Amniotic stem cell (primary cell): ENCODE measurements at places on chromosomes 12 and 14.
A peak's percentile ranks its signal among the peaks of the same experiment; 100 is the strongest.

DNA sequence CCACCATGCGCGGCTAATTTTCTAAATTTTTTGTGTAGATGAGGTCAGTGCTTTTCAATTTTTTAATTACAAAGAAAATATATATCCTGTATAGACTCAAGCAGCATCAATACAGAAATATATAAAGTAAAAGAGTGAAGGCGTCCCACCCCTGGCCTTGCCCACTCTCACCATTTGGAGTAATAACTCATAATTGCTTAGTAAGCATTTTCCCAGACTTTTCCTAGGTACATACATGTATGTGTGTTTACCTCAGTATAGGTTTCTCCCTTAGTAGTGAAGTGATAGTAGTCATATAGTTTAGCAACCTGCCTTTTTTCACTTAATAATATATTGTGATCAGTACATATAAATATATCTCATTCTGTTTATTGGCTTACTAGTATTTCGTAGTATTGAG, 200.1 kb downstream of the NUBPL start:
- no peak for DNase-seq

- DNase-seq, result no peak
Observed at GRCh38 chr12:21336656-21337055, 1.9 kb upstream of the SLCO1A2 start.

DNA sequence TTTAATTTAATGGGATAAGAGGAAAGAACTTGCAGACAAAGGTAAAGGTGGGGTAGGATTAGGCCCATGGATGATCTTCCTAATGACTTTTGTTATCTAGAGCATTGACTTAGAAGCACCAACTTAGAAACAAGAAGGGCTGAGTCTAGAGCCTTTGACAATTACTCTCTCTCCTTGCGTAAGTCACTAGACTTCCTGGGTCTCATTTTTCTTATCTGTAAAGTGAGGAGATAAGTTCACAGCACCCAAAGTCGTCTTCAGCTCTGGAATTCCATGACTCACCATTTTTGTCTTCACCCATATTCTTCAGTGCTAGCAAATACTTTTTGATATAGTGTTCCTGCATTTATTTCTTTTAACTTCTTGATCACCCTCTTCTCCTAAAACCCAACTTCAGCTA, 75.7 kb downstream of the SSPN start:
- DNase-seq, result no peak

GRCh38 chr12:68803948-68804656, 3.9 kb upstream of the MDM2 start:
- no peak for DNase-seq

GRCh38 chr12:66596199-66596598, 82.7 kb downstream of the GRIP1 start:
- no peak for DNase-seq

GRCh38 chr12:117596968-117597367, 235.5 kb upstream of the NOS1 start:
- no peak for DNase-seq

DNA sequence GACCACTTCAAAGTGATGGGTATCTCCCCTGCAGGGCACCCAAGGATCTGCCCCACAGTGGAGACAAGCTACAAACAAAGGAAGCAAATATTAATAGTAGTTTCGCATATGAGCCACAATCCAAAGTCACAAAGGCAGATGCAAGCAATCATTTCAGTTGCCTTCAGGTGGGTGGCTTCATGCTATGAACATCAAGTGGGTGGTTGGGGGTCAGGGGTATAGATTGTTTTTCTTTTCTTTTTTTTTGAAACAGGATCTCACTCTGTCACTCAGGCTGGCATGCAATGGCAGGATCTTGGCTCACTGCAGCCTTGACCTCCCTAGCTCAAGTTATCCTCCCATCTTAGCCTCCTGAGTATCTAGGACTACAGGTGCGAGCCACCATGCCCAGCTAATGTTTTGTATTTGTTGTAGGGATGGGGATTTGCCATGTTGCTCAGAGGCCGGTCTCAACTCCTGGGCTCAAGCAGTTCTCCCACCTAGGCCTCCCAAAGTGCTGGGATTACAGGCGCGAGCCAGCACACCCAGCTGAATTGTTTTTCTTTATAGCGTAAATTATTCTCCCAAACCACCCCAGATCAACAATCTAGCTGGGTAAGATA, 13.4 kb upstream of the NT5DC3 start:
- DNase-seq, result no peak

DNA sequence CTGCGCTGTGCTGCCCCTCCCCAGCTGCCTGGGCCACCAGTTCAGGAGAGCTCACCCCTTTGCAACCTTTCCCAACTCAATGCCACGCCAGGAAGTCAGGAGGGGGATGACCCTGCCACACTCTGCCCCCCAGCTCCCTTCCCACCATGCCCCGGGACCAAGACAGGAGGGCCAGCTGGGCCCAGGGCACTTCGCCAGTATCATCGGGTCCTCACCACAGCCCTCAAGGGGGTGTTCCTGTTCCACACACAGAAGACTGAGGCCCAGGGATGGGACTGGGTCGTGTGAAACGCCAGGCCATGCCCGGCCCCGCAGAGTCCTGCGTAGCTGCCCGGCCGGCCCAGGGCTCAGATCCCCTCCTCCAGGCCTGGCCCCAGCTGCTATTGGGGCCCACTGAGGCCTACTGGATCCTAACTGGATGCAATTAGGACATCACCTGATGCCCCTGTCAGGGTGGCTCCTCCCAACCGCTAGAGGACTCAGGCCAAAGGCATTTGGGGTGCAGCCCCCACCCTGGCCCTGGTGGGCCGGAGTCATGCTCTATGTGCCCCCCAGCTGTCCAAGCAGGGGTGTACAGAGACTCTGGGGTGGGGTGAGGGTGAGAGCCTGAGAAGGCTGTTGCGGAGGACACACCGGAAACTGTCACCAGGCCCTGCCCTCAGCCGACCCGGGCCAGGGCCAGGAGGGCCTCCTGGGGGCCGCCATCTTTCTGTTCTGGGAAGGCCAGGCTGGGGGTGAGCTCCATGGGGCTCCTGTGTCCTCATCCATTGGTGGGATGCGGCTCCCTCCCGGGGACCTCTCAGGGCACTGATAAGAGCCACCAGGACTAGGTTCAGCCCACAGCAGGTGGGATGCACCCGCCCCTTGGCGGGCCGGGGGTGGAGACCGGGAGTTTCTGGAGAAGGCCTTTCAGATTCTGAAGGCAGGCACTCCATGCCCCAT, 29.3 kb upstream of the ANKRD9 start:
- DNase-seq, result no peak

GRCh38 chr12:19273482-19274330, 144.2 kb downstream of the PLEKHA5 start:
- peak; percentile 66 for DNase-seq

DNA sequence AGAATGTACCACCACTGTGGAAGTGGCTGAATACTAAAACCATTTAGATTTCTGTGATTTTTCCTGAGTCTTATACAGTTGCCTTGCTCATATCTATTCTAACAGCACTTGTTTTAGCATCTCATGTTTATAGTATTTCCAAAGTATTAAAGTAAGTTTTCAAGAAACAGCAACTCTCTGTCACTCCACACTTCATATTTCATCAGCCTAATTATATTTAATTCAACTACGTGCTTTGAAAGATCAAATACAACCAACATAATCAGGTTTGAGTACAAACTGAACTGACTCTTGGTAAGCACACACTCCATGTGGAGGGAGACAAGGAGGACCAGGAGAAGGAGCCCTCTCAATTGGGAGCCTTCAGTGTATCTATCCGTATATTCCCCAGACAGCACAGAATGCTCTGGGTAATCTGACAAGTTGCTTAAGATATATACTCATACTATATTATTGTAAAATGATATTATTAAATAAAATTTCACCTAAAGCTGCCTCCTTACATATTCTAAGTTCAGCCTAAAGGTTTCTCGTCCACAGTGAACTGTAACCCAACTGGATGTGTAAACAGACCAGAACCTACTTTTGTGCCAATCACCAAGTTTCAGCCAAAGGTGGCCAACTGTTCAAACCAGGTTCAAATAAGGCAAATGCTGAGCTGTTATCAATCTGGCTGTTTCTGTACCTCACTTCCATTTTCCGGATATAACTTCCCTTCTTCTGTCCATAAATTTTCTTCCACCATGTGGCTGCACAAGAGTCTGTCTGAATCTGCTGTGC, 105.0 kb upstream of the RASSF8 start:
- DNase-seq, result no peak

DNA sequence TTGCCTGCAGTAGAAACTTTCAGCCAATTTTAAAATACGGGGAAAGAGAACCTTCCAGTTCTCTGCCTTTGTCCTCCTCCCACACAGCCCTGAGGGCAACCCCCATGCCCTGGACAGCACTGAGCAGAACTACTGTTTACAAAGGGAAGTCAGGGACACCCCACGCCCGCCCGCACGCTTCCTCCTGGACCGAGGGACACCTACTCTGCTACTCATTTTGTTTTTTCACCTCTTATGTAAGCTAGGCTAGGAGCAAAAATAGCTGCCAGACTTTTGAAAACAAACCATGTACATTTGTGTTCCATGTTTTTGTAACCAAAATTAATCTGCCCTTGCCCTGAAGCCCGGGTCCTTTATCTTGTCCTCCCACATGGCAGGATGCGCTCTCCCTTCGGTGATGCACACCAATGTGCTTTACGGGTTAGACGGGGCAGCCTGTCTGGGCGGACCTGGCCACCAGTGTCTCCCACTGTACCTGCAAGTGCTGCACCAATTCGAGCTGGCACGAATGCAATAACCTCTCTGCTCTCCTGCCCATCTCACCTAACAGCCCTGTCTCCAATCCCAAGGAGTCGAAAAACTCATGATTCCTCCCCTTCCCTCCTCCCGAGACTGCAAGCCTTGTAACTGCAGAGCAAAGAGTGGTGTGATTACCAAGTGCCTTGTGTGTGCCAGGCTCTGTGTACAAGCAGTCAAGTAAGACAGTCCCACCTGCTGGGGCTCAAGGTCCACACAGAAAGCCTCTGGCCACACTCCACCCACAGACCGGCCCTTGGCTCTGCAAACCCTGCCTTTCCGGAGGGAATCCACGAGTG, 85.2 kb downstream of the CCDC88C start:
- no peak for DNase-seq

DNA sequence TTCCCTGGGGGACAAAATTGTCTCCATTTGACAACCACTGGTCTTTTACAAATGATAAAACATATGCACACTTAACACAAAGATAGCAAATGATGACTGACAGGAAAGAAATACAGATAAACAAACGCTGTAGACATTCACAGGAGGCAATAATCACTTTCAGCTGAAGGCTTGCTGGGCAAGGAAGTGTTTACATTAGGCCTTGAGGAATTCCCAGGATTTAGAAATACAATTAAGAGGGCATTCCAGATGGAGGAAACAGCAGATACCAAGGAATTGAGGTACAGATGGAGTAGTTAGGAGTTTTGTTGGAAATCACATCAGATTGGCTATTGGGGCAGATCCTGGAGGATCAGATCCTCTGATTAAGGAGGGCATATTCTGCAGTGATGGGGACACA, 93.9 kb downstream of the DYRK2 start:
- DNase-seq, result no peak

GRCh38 chr12:64824500-64825142, at the start of gene TBC1D30:
Gene TBC1D30 (plus strand): TSS chr12:64824647. CDS start chr12:64824880, 233 bp downstream.
- no peak for DNase-seq

- DNase-seq, result peak; percentile 53
Observed at GRCh38 chr12:58148405-58148804, 207.0 kb downstream of the ATP23 start.

DNA sequence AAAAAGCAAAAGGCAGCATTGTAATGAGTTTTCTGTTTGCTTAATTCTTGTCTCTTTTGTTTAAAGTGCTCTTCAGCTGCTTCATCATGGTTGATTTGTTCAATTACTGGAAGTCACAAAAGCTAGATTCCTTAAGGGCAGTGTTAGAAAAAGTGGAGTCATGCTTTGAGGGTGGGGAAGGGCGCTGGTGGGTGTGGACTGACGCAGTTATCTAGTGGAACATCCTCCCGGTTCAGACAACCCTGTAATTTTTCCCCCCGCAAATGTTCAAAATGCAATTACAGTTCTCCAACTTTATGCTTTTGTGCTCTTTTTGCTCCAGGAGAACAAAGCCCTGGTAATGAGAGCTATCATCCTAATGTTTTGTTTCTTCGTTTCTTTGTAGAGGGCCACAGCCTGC, 2.1 kb downstream of the AKAP6 start:
- DNase-seq, result no peak

DNA sequence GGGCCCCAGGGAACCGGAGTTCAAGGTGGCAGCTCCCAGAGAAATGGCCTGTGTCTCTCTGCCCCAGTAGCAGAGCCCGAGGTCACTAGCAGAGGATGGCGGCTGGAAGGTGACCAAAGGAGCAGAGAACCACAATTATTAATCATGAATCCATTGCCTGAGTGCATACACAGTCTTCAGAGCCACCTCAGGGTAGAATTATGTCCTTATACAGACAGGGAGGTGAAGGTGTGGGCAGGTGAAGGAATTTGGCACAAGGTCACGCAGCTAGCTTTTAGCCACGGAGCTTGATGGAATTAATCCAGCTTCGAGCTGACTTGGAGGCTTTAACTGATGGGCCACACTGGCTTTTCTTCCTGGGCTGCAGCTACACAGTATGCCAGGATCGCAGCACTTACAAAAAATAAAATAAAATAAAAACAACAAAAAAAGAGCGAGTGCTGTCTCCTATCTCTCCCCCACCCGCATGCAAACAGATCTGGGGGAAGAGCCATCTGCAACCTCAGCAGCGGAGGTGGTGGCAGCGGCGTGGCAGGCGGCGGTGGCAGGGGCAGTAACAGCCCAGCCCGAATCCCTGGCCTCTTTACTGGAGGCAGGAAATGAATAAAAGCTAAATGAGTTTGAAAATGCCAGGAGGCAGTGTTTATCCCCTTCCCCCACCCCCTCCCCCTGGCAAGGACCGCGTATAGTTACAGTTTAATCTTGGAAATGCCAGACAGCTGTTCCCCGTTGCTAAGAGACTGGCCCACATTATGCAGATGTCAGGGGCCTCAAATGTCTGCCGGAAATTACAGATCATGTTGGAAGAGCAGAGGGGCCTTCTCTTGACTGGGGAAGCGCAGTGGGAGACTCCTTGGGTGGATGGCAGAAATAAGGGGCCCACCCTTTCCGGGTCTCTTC, 93.5 kb downstream of the LRRC74A start:
- DNase-seq, result peak; percentile 22

DNA sequence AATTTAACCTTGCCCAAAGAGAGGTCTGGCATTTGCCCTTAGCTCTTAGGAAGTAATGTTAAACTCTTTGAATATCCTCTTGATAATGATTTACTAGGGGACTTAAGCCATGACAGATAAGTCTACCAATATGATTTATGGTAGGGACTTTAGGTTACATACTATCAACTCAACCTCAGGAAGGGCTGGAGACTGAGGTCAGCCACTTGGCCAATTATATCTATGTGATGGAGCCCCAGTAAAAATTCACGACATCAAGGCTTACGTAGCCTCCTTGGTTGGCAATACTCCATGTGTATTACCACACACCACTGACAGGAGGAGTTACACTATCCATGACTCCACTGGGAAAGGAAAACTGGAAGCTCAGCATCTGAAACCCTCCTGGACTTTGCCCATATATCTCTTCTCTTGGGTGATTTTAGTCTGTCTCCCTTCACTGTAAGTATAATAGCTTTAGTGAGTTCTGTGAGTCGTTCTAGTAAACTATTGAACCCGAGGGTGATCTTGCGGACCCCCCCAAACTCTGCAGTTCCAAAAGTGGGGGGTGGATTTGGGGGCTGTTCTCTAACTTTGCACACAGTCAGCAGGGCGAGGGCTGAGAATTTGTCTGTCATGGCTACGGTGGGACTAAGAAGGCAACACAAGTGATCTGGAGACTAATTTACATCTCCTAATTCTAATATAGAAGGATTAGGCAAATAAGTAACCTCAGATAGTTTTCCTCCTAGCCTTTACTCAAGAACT, 62.3 kb downstream of the R3HDM2 start:
- no peak for DNase-seq

- DNase-seq, result no peak
Observed at GRCh38 chr12:40917561-40917960, 225.3 kb downstream of the CNTN1 start.

- no peak for DNase-seq
Observed at GRCh38 chr12:42767998-42768397, 178.5 kb upstream of the PRICKLE1 start.
